CD4-positive, alpha-beta T cell treated with Interleukin-15 for 4 hours (primary cell): ENCODE measurements at places on chromosomes 3 and 15.
A peak's percentile ranks its signal among the peaks of the same experiment; 100 is the strongest.

DNA sequence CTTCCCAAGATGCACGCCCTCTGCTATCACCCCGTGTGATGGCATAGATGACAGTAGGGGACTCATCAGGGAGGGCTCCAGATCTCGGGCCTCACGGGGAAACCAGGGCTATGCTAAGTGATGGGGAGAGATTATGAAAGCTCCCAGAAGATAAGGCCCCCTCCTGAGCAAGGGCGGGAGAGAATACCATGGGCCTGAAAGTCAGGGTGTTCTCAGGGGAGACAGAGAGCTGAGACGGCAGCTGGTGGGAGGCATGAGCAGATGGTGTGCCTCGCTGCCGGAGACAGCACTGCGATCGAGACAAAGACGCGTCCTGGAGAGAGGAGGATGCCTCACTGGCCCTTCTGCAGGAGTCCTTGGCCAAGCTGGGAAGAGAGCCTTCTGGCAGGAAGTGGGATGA is 106.5 kb upstream of the ADPGK start:
- DNase-seq: no peak

DNA sequence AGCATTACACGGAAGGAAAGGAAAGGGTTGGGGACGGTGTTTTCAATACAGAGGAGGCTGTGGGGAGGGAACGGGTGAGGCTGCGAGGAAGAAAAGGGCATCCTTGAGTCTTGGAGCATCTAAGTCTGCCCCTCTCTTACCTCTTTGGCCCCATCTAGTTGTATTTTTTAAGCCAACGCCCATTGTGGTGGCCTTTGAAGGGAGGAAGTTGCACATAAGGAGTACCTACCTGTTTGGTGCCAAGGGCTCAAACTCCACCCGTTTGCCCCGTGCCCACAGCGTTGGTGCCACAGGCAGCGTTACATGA is 146.1 kb upstream of the UMPS start:
- peak; percentile 40 for DNase-seq

GRCh38 chr3:30169487-30169886 is 436.9 kb upstream of the TGFBR2 start:
- DNase-seq: no peak

GRCh38 chr3:23183731-23184130 is 19.4 kb upstream of the UBE2E2 start:
- no peak for DNase-seq

- no peak for DNase-seq
Measured at GRCh38 chr3:101851850-101852714, 2.8 kb downstream of the NFKBIZ start.

GRCh38 chr15:85941186-85941855 is 138.3 kb upstream of the AGBL1 start:
- DNase-seq: no peak

GRCh38 chr3:66380200-66380932 is 120.5 kb downstream of the LRIG1 start:
- no peak for DNase-seq

- DNase-seq: no peak
Measured at GRCh38 chr15:56160966-56161365, 82.7 kb downstream of the RFX7 start.

DNA sequence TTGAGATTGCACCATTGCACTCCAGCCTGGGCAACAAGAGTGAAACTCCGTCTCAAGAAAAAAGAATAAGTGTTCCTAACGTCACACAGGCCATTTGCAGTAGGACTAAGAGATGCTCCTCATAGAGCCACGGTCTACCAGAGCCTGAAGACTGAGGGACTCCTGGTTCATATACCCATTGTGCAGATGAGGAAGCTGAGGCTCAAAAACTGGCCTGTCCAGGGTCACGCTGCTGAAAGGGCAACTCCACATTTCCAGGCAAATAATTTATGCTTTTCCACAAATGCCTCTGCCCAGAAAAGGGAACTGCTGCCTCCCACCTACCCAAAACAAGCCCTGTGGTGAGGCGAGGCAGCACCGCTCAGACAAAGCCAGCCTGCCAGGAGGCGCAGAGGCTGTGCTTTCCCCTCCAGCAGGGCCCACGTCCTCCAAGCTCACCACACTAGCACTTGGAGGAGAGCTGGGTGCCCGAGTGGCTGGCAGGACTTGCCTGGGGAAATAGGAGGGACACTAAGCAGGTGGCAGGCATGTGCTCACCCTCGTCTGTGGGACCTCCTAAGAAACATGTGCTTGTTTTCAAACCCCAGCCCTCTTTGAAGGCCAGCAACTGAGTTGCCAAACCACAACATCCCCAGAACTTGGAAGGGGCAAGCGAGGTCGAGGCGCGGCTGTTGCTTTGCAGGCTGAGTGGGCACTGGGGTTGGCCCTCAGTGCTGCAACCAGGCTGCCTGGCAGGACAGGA is 195.6 kb downstream of the XXYLT1 start:
- no peak for DNase-seq

- no peak for DNase-seq
Measured at GRCh38 chr3:77247061-77247460, 207.2 kb downstream of the ROBO2 start.

GRCh38 chr15:95131131-95131556 is 899.8 kb downstream of the MCTP2 start:
- DNase-seq: no peak

- no peak for DNase-seq
Measured at GRCh38 chr15:31455499-31455898, 128.9 kb downstream of the KLF13 start.

DNA sequence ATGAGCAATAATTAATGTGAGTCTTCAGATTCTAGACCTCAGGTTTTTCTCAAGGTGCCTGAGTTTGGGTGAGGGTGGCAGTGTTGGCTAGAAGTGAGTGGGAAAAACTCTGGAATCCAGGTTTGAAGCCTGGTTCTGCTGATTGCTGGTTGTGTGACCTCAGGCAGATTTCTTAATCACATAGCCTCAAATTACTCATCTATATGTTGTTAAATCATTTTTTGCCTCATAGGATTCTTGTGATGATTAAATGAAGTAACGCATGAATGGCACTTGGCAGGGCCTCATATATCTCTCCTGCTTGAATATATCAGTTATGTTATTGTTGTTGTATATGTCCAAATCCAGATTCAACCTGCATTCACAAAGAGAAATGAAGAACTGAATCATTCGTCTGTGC is 60.5 kb downstream of the NR2F2 start:
- DNase-seq: no peak

DNA sequence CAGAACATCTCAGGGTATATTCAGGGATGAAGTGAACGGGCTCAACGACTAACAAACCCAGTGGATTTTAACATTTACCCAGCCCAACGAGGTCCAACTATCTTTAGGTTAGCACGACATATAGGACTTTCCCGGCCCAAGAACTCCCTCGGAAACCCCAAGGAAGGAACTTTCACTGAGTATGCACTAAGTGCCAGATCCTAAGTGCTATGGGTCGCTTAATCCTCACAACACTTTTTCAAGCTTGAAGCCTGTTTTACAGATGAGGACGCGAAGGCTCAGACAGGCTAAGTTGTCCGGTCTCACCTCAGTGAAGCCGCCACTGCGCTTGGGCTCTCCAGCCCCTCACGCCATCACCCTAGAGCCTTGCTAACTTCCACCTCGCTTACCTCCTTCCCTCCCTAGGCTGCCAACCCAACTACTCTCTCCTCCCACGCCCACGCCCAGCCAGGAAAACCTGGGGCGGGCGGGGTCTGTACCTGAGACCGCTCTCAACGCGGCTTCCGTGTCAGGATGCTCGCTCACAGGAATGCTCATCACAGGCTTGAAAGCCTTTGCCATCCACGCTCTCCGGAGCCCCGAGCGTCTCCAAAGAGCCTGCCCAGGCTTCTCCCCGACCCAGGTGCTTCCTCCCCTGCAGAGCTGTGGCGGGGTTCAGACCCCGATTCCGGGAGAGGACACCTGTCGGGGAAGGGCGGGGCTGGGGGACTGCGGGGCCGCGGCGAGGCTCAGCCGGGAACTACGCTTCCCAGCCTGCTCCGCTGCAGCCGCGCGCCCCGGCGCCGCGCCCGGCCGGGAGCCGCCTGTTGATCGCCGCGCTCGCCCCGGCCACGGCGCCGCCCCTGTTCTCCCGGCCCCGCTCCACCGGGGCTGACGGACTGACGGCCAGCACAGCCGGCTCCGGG is at the start of gene TMOD2:
TSS of gene TMOD2 (plus strand) at position 806 of the 905 bp plus-strand sequence. CDS start 14,845 bp downstream, outside the sequence.
- DNase-seq: peak; percentile 34

GRCh38 chr3:82595530-82595929 is 834.1 kb upstream of the GBE1 start:
- no peak for DNase-seq

DNA sequence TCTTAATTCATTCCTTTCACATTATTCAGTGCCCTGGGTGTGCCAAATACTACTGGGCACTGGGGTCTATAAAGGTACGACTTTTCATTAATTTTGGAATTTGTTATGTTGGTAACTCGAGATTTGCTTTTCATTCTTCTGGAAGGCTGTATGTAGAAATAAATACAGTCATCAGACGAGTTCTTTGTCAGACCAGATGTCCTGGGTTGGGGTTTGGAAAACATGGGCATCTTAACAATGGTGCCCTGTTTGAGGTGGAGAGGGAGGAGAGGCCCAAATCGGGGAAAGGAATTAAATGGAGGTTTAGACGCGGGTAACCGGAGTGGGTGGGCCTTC is 662 bp upstream of the GLCE start:
- no peak for DNase-seq

DNA sequence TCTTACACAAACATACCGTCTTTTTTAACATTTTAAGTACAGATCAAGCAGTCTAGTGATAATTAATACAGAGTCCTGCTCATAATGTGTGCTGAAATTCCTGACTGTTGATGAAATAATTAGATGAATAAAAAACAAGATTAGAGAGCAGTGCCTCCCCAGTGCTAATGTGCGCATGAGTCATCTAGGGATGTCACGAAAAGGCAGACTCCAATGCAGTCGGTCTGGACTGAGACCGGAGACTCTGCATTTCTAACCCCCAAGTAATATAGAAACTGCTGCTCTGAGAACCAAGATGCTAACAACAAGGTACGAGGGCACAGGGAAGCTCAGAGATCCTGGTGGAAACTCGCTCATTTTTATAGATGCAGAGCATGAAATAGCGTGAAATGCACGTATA is 61.4 kb downstream of the COL8A1 start:
- no peak for DNase-seq

- no peak for DNase-seq
Measured at GRCh38 chr3:155386919-155387318, 93.4 kb upstream of the STRIT1 start.

- no peak for DNase-seq
Measured at GRCh38 chr15:31557899-31558298, 231.3 kb downstream of the KLF13 start.

- no peak for DNase-seq
Measured at GRCh38 chr3:186570941-186571643, 572 bp downstream of the DNAJB11 start.

GRCh38 chr15:28912422-28912821 is 26.6 kb downstream of the APBA2 start:
- no peak for DNase-seq

DNA sequence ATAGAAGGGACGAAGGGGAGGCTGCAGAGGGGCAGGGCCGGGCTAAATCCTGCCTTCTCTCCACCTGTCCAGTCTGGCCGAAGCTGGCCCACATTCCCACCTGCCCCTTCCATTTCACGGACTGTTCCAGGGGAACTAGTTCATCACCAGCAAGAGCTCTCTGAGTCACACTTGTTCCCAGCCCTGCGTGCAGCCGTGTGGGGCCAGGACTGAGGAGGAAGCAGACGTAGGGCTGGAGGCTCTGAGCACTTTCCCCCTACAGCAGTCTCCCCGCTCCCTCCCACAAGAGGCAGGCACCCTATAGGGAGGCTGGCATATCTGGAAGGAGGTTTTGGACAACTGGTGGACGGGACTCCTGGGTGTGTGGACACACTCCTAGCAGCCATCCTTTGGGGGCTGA is 3.0 kb downstream of the ITIH4 start:
- DNase-seq: no peak

- peak; percentile 49 for DNase-seq
Measured at GRCh38 chr15:73965758-73966113, 26.4 kb downstream of the STOML1 start.

- no peak for DNase-seq
Measured at GRCh38 chr15:100869151-100869999, 10.3 kb upstream of the ALDH1A3 start.

DNA sequence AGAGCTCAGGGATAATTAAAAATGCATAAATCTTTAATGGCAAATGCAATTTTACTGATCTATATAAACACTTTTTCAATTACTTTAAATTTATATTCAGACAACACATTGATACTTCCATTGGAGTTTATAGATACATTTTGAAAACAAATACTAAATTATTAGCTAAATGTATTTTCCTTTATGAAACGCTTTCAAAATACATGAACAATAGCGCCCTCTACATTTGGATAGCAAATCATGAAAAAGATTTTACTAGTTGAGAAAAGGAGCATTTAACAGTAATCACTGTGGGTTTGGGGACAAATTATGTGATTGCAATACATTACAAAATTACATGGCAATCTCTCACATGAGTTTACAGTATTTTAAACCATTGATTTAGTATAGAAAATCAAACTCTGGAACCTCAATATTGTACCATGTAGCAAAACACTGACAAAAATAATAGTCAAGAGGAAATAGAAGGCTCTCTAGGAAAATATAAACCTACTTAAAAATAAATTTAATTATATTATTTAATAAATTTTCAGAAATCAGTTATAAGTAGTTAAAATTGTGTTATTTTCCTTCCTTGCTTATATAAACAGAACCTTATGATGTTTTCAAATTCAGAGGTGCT is 207.9 kb downstream of the ZIC1 start:
- no peak for DNase-seq

GRCh38 chr3:172675441-172676193 is 35.2 kb downstream of the NCEH1 start:
- DNase-seq: peak; percentile 63

DNA sequence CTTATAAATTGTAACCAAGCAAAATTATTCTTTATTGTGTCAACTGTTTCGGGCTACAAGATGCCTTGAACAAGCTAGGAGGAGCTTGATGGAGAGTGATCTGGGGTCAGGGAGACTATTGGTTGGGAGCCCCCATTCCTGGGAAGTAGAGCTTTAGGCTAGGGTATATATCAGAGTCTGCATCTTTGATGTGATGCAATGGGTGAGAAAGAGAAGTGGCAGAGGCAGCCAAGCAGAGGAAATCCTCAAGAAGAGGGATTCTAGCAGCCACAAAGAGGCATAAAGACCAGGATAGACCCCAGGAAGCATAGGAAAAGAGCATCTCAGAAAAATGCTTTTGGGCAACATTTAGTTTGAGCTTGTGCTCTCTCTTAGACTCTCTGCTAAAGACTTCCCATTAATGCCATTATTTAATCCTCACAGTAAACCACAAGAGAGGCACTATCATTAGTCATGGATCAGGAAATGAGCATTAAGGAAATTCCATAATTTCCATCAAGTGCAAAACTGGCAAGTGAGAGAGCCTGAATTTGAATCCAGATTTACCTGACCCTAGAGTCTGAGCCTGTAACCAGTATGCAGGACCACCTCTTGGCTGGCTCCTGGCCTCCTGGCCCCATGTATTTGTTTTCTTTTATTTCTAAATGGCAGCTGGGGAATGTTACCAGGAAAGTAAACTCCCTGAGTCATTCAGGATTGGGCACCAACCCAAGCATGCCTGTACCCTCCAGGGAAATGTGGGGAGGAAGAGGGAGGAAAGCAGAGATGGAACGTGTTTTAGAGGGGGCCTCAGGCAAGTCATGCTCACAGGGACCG is 118.7 kb downstream of the RPL22L1 start:
- no peak for DNase-seq

GRCh38 chr3:122902326-122902725 is 107.5 kb downstream of the SLC49A4 start:
- DNase-seq: no peak
